ENCODE measurements at places on chromosomes 7 and 10.

DNA sequence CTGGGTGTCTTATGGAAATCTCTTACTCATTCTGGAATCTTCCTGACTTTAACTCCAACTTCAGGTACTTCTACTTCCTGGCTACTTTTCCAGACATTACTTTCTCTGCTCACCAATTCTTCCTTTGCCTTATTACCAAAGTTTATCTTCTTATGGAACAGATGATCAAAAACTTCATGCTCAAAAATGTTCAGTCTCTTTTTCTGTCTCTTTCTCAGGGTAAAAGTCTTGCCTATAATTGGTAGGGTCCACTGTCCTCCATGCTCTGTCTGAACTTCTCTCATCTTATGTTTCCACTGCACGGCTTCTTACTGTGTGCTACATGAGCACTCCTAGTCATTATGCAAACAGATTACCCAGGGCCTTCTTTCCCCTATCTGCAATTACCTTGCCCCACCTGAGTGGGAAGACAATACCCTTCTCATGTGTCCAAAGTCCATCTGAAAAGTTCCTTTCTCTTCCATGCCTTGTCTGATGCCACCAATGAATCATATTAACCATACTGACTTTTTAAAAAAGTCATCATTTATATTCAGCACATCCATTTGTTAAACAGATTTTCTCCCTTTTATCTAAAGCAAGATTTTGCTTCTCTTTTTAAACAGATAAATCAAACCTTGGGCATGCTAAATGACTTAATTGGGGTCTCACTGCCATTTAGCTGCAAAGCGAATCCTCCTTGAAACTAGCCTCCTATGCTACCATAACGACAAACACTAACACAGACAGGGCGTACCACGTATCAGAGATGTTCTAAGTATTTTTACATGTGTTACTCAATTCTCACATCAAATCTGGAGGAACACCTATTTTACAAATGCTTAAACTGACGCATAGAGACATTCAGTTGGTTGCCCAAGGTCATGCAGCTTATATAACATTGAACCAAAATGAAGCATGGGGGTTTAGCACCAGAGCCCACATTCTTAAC is 48.8 kb downstream of the SEMA3C start:
- peak; percentile 36 for DNase-seq

GRCh38 chr7:128770233-128770632 is 5.4 kb downstream of the OPN1SW start:
- DNase-seq = no peak

- DNase-seq = no peak
Measured at GRCh38 chr7:38756521-38756920, 125.3 kb upstream of the AMPH start.

DNA sequence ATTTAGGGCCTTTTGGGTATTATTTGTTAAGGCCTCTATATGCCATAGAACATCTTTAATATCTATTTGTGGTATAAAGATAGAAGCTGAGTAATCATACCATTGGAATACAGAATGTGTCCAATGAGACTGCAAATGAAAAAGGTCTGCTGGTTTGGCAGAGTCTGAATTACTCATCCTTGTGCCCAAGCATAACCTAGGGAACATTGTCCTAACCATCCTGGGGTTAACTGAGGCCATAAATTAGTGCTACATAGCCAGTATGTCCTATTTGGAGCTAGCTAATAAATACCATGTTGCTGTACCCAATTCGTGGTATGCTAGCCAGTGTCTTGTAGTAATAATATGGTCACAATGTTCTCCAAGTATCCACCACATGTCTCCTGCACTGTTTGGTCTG is 117.1 kb downstream of the ANKRD26 start:
- no peak for DNase-seq

- peak; percentile 64 for DNase-seq
Measured at GRCh38 chr7:102404005-102404861, 8.1 kb downstream of the PRKRIP1 start.

- DNase-seq = no peak
Measured at GRCh38 chr10:120612756-120613155, 155.7 kb downstream of the PLPP4 start.

GRCh38 chr7:41730161-41730560 is 27.3 kb upstream of the INHBA start:
- DNase-seq = no peak

GRCh38 chr7:68306692-68307107 is 1291.6 kb upstream of the AUTS2 start:
- DNase-seq = no peak

DNA sequence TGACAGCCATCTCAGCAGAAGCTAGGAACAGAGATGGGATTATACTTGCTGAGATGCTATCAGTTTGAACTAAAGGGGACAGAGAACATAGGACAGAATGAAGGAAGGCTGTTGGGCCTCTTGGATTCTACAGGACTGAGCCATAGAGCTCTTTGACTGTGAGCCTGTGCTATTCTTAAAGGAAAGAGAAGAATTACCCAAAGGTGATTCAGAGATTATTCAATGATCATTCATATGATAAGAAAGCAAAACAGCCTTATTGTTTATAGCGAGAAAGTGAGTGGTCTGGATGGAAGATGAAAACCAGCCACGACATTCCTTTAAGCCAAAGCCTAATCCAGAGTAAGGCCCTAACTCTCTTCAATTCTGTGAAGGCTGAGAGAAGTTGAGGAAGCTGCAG is 69.7 kb upstream of the NEUROD6 start:
- no peak for DNase-seq

- DNase-seq = no peak
Measured at GRCh38 chr7:8443576-8444467, 10.4 kb downstream of the NXPH1 start.

DNA sequence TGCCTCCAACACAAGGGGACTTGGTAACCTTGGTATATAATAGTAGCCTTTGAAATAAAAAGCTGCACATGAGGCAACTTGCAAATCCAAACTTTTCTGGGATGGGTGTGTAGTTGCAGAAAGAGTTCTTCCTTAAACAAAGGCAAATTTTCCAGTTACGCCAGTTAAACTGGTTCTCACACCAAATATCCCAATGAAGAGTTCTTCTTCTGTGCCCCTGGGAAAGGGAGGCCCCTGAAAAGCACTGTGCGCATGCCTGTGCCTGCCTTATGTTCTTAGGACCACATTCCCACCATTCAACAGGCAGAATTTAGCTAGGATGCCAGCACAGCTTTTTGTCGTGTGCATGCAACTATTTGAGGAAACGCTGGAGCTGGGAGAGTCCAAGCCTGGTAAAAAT is 164.8 kb upstream of the SLC25A13 start:
- DNase-seq = no peak

- DNase-seq = peak; percentile 6
Measured at GRCh38 chr10:48608279-48608681, 3.4 kb upstream of the ARHGAP22 start.

GRCh38 chr7:474605-475424 is 44.8 kb downstream of the PDGFA start:
- no peak for DNase-seq

DNA sequence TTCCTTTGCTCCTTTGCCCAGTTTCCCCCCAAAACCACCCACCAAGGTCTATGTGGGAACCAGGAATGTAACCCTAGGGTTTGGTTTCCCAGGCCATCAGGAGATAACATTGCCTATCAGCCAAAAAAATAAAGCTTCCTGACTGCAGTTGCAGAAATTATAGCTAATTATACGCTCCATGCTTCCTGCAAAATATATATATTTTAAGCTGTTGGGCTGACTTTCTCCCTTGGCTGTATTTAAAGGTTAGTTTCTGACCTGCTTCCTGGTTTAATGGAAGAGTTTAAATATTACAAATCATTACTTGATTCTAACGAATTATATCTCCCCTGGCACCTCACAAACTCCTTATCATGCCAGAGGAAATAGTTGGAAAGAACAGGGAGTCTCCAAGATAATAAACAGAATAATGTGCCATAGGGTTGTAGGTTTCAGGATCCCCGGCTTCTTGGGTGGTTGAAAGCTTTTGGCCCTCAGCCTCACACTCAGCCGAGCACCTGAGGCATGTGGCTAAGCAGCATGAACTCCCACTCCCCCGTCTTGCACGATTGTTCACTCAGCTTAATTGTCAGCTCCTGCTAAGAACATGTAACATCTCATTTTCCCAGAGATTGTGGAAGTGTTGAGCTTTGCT is 79.9 kb downstream of the FZD1 start:
- DNase-seq = no peak

DNA sequence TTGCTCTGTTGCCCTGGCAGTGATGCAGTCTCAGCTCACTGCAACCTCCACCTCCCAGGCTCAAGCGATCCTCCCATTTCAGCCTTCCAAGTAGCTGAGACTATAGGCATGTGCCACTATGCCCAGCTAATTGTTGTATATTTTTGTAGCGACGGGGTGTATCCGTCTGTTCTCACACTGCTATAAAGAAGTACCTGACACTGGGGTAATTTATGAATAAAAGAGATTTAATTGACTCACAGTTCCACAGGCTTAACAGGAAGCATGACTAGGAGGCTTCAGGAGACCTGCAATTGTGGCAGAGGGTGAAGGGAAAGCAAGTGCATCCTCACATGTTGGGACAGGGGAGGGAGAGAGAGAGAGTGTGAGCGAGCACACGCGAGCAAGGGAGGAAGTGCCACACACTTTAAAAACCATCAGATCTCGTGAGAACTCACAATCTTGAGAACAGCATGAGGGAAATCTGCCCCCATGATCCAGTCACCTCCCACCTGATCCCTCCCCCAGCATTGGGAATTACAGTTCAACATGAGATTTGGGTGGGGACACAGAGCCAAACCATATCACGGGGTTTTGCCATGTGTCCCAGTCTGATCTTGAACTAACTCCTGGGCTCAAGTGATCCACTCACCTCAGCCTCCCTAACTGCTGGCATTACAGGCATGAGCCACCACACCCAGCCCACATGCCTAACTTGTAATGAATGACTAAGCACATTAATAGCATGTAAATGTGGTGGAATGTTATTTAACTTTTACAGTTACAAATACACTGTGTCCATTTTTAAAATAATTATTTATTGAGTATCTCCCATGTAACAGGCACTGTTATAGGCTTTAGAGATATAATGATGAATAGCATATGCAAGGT is 65.5 kb downstream of the RALA start:
- DNase-seq = no peak

DNA sequence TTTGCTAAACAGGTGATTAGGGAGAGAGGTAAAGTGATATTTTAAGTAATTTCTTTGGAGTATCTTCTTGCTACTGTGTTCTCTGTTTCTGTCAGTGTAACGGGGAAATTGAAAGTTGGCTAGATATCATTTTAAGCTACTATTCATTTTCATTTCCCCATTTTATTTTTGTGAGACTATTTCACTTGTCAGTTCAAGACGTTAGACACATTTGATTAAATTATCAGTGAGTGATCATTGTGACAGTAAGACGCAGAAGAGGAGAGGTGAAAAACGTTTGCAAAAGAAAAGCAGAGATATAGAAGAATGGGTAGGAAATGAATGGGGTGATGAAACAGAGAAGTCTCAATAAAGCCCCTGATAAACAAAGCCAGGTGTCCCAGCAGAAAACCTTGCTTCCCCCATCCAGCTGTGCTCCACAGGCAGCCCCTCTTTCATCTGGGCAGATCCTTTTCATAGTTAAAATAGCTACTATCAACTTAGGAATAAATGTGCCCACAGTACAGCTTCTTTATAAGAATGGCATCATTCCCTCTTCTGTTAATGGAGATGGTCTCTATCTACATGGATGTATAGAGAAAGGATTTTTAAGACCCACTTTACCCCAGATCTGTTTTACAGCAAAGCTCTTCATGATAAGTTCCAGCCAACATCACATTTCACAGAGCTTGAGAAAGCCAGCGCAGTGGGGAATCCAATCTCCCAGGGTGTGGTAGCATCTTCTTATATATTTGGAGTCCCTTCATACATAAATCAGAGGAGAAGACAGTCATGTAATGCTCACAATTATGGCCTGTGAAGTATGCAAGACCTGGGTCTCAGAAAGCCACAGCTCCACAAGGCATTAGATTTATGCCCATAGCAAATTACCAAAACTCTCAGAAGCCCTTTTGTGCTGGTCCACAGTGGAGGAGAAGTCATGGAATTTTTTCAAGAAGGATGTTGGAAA is 138.1 kb upstream of the ITGB1 start:
- DNase-seq = no peak

GRCh38 chr10:16519908-16520861 is 1.5 kb downstream of the C1QL3 start:
- DNase-seq = no peak

GRCh38 chr10:86960003-86960862 is 1.8 kb downstream of the SNCG start:
- peak; percentile 68 for DNase-seq

DNA sequence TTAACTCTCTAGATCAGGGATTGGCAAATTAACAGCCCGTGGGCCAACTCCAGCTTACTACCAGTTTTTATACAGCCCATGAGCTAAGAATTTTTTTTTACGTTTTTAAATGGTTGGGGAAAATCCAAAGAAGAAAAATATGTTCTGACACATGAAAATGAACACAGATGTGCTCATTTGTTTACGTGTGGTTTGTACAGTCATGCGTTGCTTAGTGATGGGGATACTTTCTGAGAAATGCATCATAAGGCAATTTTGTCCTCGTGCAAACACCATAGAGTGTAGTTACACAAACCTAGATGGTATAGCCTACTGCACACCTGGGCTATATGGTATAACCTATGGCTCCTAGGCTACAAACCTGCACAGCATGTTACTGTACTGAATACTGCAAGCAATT is 8.3 kb upstream of the SMKR1 start:
- no peak for DNase-seq

GRCh38 chr7:104903044-104903443 is 111.0 kb upstream of the KMT2E start:
- no peak for DNase-seq

DNA sequence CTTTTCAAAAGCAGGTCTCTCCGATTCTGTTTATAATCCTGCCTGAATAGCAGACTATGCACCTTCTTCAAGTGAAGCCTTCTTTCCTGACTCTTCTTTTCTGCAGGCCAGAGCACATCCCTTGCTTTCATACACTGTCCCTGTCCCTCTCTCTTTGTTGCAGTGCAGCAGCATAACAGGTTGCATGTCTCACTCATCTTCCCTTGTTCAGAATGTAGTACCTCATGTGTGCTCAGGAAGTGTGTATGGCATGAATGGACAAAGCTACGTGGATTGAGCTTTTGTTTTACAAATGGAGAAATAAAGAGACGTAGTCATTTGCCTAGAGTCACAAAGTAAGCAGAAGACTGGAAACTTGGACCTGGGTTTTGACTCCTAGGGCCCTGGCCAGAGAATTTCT is 68.0 kb downstream of the PTPRZ1 start:
- no peak for DNase-seq

DNA sequence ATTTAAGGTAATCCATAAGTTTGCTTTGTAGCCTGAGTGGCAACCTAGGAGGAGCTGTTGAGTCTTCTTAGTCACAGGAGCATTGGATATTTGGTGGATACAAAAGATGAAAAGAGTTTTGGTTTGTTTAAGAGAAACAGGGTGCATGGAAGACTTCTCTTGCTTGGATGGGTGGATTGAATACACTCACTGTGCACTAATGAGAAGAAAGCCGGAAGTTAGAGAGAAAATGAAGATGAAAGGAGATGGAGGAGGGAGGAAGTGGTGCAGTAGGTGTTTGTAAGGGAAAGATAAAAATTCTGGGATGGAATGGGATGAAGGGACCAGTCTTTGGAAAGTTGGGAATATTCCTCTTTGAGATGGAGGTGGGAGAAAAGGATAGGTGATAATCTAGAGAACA is 7.7 kb downstream of the MDFIC start:
- DNase-seq = no peak

- DNase-seq = peak; percentile 53
Measured at GRCh38 chr10:24518981-24519597, 204.6 kb downstream of the ARHGAP21 start.

- DNase-seq = no peak
Measured at GRCh38 chr10:63964406-63964805, 443.2 kb downstream of the REEP3 start.

- no peak for DNase-seq
Measured at GRCh38 chr7:154584352-154585252, 418.3 kb downstream of the PAXIP1 start.

All from HepG2 (cell line).